Lower leg skin (tissue), 4 donors: ENCODE measurements at places on chromosomes 1 and 21. TPM values are rescaled to one million over a fixed set of nuclear protein-coding genes. Genes with fewer than 3 reads are reported as not detected.

The HES2 gene
- 15.4 TPM for total RNA-seq

The SLC1A7 gene
- total RNA-seq, result not detected

DNA sequence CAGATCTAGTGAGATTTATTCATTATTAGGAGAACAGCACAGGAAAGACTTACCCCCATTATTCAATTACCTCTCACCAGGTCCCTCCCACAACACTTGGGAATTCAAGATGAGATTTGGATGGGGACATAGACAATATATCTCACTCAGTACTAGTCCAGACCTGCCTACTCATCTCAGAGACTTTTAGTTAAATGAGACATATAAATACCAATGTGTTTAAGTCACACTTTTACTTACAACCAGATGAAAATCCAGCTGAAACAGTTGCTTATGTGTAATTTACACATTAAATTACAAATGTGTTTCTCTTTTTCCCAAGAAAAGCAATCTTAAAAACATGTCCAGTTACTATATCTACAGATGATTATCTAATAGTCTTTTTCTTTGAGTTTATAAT, 1145.6 kb downstream of the KCNT2 start:
- DNase-seq, result no peak

DNA sequence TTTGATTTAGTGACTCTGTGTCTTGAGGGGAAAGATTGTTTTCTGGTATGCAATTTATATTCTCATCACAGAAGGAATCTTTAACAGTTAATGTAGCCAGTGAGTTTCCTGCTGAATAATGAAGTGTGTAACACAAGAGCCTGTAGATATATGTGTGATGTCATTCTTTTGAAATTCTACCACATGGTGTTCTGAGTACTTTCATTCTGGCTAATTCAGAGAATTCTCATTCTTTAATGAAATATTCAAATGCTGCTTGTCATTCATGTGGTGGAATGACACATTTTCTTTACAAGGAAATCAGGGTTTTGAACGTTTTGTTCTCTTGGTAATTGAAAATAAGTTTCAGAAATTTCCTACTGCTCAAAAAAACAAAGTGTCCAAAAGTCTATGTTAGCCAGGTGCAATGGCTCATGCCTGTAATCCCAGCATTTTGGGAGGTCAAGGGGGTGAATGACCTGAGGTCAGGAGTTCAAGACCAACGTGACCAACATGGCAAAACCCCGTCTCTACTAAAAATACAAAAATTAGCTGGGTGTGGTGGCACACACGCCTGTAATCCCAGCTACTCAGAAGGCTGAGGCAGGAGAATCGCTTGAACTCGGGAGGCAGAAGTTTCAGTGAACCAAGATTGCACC, 79.6 kb downstream of the MAP3K21 start:
- no peak for DNase-seq

- no peak for DNase-seq
Measured at GRCh38 chr1:7943251-7943650, 2.6 kb upstream of the TNFRSF9 start.

DNA sequence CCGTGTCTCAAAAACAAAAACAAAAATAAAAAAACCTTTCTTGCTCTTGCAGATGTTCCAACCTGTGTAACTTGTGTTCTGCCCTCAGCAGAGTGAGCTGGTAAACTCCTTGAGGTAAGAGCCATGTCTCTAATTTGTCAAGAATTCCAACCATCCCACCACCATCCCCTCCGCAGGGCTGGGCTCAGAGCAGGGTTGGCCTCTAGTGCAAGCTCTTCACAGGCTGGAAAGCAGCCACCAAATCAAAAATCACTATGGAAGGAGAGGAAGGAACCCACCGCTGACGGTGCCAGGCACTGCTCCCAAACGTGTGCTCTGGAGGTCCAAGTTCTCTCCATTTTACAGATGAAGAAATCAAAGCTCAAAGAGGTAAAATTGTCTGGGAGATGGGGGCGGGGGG, 9.4 kb downstream of the PLEKHA6 start:
- no peak for DNase-seq

GRCh38 chr1:222042120-222042519, 300.2 kb upstream of the DUSP10 start:
- no peak for DNase-seq

GRCh38 chr1:40862008-40862863, at the start of gene CITED4:
TSS of gene CITED4 (minus strand) at chr1:40862363. CDS start at chr1:40862127, 236 bp downstream.
- DNase-seq, result peak; percentile 94

DNA sequence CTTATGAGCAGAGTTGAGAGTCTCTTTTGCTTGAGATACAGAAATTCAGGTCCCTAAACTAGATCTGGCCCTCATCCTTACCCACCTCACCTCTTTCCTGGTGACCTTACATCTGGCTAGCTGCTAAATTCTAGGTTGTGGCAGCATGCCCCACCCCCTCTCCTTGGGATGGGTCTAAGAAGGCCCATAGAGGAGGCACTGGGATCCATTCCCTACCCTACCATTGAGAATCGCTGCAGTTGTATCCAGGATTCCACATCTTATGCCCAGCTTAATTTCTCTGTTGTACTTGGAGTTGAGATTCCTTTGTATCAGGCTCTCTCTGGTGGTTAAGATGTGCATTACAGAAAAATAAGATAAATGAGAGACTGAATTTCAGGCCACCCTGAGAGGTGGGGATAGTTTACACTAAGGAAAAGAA, 9.5 kb upstream of the TMEM39B start:
- DNase-seq, result peak; percentile 63
